Natural killer cell treated with Interleukin-12 subunit alpha and Interleukin-12 subunit beta and Interleukin-15 and Interleukin-18, amount 100 ng/mL, for 72 hours (primary cell): ENCODE measurements at places on chromosomes 7 and 10.

DNA sequence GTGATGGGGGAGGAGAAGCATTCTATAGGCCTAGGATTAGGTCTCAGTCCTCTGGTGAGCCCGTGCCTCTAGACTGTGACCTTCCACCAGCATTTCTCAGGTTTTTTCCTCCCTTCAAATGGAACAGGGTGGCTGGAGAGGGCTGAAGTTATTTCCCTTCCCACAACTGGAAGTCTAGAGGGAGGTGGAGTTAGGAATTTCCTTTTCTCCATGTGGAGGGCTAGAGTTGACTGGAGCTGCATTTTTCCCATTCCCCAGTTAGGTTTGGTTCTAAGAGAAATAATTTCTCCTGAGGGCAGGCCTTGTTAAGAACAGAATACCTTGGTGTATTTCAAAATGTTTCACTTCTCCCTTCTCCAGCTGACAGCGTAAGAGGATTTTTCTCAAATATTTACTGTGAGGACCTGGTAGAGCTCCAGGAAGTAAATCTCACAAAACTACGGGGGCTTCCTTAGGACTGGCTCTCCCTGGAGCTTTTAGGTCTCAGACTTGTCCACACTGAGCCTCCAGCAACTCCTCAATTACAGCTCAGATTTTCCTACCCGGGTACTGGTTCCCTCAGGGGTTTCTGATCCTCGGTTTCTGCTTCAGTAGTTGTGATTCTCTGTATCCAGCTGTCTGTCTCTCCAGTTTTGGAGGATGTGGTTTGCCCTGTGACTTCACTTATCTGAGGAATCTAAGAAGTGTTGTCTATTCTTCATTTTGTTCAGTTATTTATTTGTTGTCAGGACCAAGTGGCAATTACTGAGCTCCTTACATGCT lies 6.0 kb upstream of the REEP3 start:
- DNase-seq = no peak

GRCh38 chr10:111984057-111984456 lies 199.5 kb downstream of the GPAM start:
- no peak for DNase-seq

DNA sequence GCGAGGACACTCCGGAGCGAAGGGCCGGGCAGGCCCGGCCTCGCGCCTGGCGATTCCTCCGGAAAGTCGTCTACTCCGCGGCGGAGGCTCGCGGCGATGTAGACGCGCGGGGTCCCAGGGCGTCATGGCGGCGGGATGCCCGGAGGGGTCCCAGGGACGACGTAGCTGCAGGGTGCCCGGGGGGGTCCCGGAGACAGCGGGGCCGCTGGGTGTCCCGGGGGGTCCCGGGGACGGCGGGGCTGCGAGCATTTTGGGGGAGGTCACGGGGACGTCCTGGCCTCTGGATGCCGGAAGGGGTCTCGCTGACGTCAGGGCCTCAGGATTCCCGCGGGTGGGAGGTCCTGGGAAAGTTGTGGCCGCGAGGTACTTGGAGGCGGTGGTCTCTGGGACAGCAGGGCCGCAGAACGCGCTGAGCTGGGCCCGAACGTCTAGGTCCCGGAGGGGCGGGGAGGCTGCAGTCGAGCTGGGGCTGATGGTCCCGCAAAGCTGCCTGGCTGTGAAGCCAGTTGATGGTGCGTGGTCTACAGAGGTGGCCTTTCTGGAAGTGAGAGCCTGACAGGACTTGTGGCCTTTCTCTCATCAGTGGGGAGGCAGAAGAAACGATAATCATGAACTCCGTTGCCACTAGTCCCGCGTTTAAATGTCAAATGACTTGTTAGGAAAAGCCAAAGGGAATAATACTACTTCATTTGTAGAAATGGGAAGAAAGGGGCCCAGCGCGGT lies 637 bp downstream of the HSPA14 start:
- no peak for DNase-seq

DNA sequence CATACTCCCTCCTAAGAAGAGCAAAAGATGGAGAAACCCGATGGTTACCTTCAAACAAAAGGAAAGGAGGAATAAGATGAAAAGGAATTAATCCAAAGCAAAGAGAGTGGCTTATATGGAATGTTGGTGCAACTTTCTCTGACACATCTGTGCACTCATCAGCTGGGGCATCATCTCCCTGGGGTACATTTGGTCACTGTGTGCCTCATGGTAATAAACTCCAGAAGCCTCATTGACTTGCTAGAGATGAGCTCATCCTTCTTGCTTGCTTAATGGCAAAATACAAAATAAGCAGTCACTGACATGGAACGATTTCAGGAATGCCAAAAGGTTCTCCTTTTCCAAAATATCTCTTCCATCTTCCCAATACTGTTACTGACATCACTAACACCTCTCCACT lies 22.5 kb downstream of the CAV1 start:
- DNase-seq = no peak

DNA sequence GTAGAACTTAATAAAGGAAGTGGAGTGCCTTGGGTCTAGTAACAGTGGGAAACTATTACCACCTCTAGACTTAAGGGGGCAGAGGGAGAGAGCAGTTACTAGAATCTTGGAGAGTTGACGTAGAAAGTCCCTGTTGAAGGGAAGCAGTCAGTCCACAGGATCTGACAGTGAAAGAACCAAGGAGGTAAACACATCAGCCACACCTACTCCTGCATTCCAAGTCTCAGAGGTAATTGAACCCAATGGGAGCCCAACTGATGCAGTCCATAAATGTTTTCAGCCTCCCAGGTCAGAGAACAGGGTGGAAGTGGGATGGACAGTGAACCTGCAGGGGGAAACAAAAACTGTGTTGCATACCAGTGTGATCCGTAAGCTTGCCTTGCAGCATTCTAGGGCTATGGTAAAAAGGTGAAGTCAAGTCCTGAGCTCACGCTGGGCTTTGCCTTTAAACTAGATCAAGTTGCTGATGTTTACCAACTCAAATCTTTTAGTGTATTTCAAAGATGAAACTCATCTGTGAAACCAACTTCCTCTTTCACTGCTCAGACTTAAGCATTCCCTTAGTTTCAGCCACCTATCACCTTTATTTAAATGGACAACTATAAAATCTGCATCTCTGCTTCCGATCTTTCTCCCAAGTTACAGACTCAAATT lies 57.2 kb downstream of the SLC16A12 start:
- DNase-seq = no peak

GRCh38 chr10:43249962-43250614 lies 16.8 kb downstream of the RASGEF1A start:
- DNase-seq = no peak
